Panc1 (cell line): ENCODE measurements at places on chromosomes 11 and 22. TPM values are rescaled to one million over a fixed set of nuclear protein-coding genes. Genes with fewer than 3 reads are reported as not detected.

The OR6A2 gene
- total RNA-seq: 0.15 TPM

DNA sequence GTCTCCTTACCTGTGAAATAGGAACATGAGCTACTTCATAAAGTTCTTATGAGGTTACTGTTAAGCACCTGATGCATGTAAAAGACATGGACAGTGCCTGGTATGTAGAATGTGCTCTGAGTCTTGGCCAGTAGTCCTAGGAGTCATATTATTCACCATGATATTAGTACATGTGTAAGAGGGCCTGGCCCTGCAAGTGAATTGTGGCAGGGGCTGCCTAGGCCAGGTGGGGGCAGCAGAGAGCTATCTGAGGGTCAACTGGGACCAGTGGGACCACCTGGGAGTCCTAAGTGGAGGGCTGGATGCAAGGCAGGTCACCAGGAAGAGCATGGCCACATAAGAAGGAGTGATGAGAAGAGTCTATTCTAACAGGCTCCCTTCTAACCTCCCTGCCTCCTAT is 529.5 kb downstream of the SOX6 start:
- no peak overlapping the region for H3K27ac ChIP-seq
- no peak for DNase-seq
- H3K4me3 ChIP-seq: no peak overlapping the region

DNA sequence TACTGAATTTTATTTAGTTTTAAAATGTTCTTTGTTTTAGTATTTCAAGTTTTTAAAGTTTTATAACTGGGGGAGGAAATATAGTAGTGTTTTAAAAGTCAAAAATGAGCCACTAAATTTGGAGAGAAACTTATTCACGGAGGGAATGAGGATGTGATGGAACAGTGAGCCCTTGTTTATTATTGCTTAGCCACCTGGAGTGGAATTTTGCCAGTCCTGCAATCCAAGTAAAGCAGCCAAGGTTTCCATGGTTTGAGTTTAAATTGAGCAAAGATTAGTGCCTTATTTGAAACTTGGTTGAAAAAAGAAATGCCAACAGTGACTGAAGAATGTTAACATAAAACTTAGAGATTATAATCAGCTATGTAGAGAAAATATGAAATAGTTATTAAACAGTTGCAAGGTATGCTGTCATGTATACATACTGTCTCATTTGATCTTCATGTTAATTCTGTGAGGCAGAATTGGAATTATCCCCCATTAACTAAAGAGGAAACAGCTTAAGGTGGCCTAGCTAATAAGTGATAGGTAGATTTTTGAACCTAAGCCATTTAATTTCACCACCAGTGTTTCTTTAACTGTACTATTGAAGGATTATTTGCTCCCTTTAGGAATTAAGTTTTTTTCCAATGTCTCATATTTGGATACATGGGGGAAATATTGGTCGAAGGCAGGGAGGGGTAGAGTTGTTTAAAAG is 36.4 kb downstream of the SWAP70 start:
- H3K27me3 ChIP-seq: no peaks in the 10 kb centered on the region
- no peak overlapping the region for H3K27ac ChIP-seq
- peaks cover 20% of the 10 kb centered on the region for H3K4me1 ChIP-seq
- H3K36me3 ChIP-seq: peaks cover 14% of the 10 kb centered on the region
- DNase-seq: no peak

The GGT5 gene
- 3.6 TPM for total RNA-seq

The ZP1 gene
- total RNA-seq: not detected

The AIFM3 gene
- 2.7 TPM for total RNA-seq

GRCh38 chr11:30310623-30311022 is 12.3 kb upstream of the ARL14EP start:
- DNase-seq: no peak
- H3K36me3 ChIP-seq: no peaks in the 10 kb centered on the region
- H3K4me3 ChIP-seq: no peak overlapping the region
- no peak overlapping the region for H3K27ac ChIP-seq

The PYGM gene
- total RNA-seq: 0.39 TPM

The ADORA2A gene
- total RNA-seq: 11.5 TPM

- no peak overlapping the region for H3K4me3 ChIP-seq
- H3K27me3 ChIP-seq: no peaks in the 10 kb centered on the region
- H3K4me1 ChIP-seq: no peaks in the 10 kb centered on the region
- DNase-seq: no peak
- H3K27ac ChIP-seq: no peak overlapping the region
Observed at GRCh38 chr22:24165673-24166072, 15.6 kb upstream of the SUSD2 start.

DNA sequence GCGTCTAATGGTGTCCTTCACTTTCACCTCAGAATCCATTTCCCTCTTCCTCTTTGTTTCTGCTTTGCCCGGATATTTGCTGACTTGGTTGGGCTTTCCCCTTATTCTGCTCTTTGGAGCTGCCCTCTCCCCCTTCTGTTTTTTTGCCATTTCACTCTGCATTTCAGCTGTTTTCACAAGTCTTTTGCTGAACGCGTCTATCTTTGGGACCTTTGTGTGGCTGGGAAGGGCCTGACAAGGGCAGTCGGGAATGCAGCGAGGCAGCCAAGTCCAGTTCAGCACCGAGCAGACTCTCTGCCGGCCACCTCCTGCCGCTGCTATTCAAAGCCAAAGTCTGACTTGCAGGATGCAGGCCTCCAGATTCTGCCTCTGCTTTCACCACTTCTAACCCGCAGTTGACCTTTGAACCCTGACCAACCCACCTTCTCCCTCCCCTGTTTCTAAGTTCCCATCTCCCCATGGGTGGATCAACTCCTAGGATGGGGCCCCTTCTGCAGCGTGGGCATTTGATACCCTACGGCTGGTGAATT is 38.2 kb downstream of the FEZ1 start:
- H3K36me3 ChIP-seq: no peaks in the 10 kb centered on the region
- H3K4me3 ChIP-seq: no peak overlapping the region
- no peak overlapping the region for H3K27ac ChIP-seq
- DNase-seq: no peak

DNA sequence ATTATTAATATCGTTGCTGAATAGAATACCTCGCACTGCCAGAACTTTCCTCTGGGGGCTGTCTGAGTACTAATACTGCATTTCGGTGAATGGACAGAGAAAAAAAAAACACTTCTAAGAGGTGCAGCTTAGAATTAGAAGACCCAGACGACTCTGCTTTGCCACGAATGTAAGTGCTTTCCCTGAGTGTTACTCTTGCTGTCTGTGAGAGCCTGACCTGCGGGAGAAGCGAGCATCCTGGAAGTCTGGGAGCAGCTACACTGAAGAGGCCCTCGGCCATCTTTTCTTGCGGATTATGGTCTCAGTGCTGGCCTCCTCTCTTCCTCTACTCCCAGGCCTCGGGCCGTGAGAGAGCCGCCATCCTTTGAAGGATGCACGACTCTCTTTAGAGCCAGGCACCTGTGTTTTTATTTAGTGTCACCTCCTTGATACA is 94.9 kb downstream of the SCN3B start:
- H3K4me3 ChIP-seq: 0 out of 2 replicates have a peak overlapping the region, but pooled peaks have one; percentile 4
- peaks cover 38% of the 10 kb centered on the region for H3K27me3 ChIP-seq
- no peaks in the 10 kb centered on the region for H3K36me3 ChIP-seq
- H3K27ac ChIP-seq: no peak overlapping the region
- H3K4me1 ChIP-seq: no peaks in the 10 kb centered on the region

- no peaks in the 10 kb centered on the region for H3K4me1 ChIP-seq
- no peaks in the 10 kb centered on the region for H3K27me3 ChIP-seq
- H3K4me3 ChIP-seq: no peak overlapping the region
- H3K27ac ChIP-seq: no peak overlapping the region
Observed at GRCh38 chr22:30662040-30662439, 5.6 kb downstream of the DUSP18 start.

GRCh38 chr11:124837491-124837856 is 27.8 kb upstream of the ROBO3 start:
- no peak overlapping the region for H3K4me3 ChIP-seq
- peaks cover 47% of the 10 kb centered on the region for H3K27me3 ChIP-seq

The MCHR1 gene
- not detected for total RNA-seq

DNA sequence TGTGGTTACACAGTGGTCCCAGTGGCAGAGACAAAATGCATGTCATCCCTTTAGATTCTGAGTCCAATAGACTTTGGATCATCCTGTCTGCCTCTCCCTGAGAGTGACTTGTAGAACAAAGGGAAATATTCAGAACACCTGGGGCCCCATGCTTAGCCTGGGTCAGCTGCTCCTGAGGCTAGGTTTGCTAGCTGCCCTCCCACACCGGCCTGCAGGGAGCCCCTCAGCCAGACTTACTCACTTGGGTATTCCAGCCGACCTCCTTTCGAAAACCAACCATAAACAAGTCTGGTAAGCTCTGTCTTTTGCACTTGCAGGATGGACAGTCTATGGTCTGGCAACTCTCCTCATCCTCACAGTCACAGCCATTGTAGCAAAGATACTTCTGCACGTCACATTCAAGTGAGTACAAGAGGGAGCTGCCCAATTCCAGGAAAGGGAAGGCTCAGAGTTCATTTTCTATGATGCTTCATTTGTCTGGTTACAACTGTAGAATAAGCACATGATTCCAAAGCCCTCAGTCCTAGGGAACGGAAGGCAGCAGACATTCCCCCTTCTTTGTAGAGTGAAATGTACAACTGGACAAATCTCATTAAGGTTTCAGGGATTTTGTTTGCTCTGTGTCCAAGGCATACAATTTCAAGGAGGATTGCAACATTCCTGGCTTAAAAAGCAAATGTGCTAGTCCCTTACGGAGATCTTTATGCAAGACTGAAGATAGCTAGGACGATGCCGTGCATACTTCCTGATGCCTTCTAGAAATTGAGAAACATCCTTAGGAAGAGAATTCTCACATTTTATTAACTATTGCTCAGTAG is 65.5 kb upstream of the EMID1 start:
- H3K4me3 ChIP-seq: no peak overlapping the region
- H3K36me3 ChIP-seq: no peaks in the 10 kb centered on the region
- H3K27ac ChIP-seq: no peak overlapping the region
- H3K4me1 ChIP-seq: no peaks in the 10 kb centered on the region
- no peaks in the 10 kb centered on the region for H3K27me3 ChIP-seq
- DNase-seq: no peak

The CEP126 gene
- 6.6 TPM for total RNA-seq

DNA sequence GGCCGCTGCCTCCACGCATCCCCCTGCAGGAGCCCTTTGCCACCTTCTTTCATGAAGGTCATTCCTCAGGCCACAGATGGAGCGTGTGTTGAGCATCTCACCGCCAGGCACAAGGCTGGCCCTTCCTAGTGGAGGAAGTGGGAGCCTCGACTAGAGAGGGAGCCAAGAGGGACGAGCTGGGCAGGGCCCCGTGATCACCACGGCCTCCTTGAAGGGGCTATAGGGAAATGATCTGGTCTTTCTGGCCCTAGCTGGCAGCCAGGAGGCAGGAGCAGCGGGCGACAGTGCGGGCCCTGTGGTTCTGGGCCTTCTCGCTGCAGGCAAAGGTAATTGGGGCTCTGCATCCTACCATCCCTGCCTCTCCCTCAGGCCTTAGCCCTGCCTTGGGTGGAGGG is 49.1 kb downstream of the PISD start:
- no peak overlapping the region for H3K27ac ChIP-seq
- H3K4me3 ChIP-seq: no peak overlapping the region
- H3K4me1 ChIP-seq: no peaks in the 10 kb centered on the region
- no peaks in the 10 kb centered on the region for H3K36me3 ChIP-seq
- H3K27me3 ChIP-seq: no peaks in the 10 kb centered on the region

DNA sequence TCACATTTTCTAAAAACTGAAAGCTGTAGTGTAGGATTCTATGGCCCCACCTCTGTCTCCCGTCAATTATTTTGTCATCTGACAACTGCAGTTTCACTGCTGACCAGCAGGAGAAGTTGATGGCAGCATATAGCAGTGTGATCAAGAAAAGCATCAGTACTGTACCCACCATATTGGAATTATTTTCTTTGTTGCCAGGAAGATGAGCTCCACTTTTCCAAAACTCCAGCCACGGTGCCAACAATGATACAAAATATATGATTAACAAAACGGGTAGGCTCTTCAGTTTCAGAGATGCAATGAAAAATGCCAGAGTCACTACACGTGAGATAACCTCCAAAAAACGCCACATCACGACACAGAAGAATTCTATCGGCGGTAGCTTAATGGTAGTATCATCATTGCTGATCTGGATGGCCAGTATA is 41.3 kb downstream of the XKR3 start:
- H3K27ac ChIP-seq: no peak overlapping the region
- no peak for DNase-seq
- no peaks in the 10 kb centered on the region for H3K36me3 ChIP-seq
- no peaks in the 10 kb centered on the region for H3K4me1 ChIP-seq
- no peak overlapping the region for H3K4me3 ChIP-seq
- H3K27me3 ChIP-seq: no peaks in the 10 kb centered on the region

The SMIM35 gene
- not detected for total RNA-seq

The INS gene
- total RNA-seq: not detected

The HTR3A gene
- 0.21 TPM for total RNA-seq
